ENCODE measurements at places on chromosomes 2 and 18.

- no peak for DNase-seq
Observed at GRCh38 chr18:12307701-12308385, at the start of gene TUBB6. TUBB6 (plus strand) TSS chr18:12308241; CDS start chr18:12308293, 52 bp downstream.

GRCh38 chr2:175621821-175622220 is 380.2 kb downstream of the LNPK start:
- DNase-seq = no peak

DNA sequence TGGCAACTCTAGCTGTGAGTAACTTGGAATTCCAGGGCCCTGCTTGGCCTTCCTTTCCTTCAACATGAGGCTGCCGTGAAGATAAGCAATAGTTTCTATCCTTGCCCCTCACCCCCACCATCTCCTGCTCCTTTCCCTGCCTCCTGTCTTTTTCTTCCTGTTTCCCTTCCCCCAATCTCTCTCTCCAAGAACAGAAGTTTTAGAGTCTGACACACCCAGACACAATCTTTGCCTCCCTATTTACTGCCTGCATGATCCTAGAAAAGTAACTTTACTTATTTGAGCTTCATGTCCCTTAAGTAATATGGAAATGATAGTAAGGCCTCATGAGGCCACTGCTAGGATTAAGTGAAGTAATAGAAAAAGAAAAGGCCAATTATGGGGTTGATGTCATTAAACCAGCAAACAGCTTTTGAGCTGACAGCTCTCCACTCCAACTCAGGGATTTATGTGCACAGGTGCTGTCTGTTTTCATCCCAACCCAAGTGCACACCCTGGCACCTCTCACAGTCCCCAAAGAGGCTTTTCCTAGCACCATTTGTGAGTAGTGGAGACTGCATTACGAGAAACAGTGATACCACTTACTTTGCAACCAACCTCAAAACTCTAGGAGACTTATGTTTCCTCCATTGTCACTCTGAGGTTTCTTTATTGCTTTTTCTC is 123.7 kb upstream of the SIX3 start:
- DNase-seq = no peak

DNA sequence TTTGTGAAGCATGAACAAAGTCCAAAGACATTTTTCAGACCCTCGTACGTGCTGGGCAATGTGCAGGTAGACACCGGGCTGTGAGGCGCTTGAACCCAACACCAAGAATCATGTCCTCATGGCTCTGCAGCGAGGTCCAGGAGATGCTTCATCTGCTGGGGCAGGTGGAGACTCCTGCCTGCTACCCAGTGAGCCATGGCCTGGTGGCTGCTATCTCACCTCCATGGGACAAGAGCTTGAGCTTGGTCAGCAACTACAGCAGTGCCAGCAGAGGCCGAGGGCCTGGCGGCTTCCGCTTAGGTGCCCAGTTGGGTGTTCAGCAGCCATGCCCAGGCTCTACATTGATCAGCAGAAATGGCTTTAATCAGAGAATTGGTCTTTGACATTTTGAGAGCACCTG is 281.0 kb upstream of the HS6ST1 start:
- no peak for DNase-seq

DNA sequence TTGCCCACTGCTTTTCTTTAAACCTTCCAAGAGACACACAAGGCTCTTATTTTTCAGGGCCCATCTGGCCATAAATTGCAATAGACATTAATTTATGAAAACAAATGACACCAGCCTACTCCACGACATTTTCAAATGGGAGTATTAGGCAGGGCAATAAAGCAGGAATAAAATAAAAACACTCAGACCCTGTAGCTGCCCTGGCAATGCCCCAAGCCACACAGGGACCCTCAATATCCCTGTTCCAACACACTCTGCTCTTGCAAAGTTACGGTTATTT is 550.8 kb upstream of the TNP1 start:
- DNase-seq = no peak

DNA sequence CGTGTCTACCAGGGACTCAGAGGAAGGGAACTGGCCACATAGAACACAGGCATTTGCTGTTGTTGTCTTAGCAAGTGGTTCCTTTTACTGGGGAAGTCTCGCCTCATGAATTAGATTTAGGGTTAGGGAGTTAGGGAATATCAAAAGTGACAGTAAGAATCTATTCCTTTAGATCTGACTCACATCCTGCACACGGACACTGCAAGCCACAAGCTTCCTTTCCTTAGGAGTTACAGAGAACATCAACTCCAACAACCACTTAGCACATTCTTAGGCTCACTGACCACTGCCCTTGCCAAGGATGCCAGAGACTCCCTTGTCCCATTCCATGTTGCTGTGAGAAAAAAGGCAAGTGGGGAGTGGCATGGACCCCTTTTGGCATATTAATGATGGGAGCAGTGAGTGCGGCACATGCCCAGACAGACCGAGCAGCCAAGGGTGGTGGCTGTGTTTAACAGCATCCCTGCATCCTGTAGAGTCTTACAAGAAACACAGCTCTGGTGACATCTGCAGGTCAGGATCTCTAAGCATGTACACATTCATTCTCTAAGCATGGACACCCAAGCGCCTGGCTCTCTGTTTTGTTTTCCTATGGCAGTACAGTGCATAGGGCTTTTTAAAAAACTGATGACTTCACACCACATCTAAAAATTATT is 745.6 kb upstream of the RAB6C start:
- no peak for DNase-seq
